Spleen (tissue), 13 donors: ENCODE measurements at places on chromosomes 6 and 20.

- peak; percentile 90 for DNase-seq
These were observed 8.3 kb downstream of the PI16 start for GRCh38 chr6:36962874-36963273.

DNA sequence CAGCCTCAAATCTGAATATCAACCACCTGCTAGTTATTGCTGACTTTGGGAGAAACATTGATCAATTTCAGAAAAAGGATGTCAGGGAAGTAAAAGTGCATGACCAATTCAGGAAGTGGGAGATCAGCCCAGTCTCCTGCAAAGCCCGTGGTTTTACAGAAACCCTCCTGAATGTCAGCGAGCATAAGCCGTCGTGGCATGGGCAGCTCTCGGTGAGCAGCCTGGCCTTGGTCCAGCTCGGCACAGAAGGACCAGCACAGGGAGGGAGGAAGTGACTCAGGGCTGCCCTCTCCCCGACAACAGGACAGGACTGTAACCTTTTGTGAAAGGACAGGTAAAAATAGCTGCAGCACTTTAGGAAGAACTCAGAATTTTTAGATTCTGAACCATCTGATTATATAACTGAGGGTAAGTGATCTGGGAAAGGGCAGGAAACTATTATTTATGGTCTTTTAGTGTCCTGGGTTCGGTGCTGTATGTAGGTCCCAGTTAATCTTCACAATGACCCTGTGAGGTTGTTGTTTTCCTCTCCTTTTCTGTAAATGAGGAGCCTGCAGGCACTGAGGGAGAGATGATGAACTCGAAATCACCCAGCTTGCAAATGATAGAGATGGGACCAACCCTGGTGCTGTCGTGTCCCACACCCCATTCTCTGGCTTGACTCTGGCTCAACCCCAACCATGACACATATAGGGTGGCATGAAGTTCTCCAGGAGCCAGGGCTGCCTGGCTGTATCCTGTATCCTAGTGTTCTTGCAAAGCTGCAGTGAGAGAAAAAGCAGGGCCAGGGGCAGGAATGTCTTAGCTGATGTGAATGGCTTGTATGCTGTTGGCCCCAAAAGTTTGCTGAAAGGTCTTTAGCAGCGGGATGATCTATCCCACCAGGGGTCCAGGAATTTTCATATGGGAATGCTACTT is 37.6 kb downstream of the NRN1 start:
- no peak for DNase-seq

GRCh38 chr20:37559312-37560027 is 31.8 kb upstream of the BLCAP start:
- DNase-seq, result no peak

- no peak for DNase-seq
These were observed 120.0 kb upstream of the JAG1 start for GRCh38 chr20:10793766-10794165.

DNA sequence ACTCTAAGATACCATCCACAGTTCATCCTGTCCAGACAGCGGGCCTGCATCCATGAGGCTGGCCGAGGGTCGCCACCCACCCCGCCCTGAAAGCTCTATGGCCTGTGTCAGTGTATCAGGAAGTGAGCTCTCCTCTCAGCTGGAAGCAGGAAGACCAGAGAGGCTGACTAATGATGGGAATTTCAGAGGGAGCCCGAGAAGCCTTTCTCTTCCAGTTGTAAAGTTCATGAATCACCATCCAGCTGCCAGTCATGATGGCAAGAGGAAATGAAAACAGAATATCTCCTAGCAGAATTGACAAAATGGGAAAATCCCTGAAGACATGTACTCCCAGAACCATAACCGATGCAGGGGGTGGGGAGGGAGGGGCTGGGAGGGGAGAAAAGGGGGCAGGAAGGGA is 109.6 kb upstream of the RPS6KA2 start:
- DNase-seq, result no peak

DNA sequence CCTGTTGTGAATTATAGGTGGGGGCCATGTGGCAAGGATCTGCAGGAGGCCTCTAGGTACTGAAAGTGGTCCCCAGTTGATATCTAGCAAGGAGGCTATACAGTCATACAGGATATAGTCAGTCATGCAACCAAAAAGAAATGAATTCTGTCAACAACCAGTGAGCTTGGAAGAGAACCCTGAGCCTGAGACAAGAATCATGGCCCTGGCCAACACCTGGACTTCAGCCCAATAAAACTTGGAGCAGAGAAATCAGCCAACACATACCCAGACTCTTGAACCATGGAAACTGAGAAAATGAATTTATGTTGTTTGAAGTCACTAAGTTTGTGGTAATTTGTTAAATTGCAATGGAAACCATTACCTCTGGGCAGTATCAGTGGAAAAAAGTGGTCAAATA is 370.2 kb downstream of the KIF16B start:
- no peak for DNase-seq

- DNase-seq, result no peak
These were observed 134.2 kb downstream of the GMDS start for GRCh38 chr6:2111162-2111677.

- no peak for DNase-seq
These were observed 179.6 kb upstream of the PTCHD4 start for GRCh38 chr6:48290595-48290994.

- no peak for DNase-seq
These were observed 334.1 kb downstream of the BCKDHB start for GRCh38 chr6:80440496-80441115.

DNA sequence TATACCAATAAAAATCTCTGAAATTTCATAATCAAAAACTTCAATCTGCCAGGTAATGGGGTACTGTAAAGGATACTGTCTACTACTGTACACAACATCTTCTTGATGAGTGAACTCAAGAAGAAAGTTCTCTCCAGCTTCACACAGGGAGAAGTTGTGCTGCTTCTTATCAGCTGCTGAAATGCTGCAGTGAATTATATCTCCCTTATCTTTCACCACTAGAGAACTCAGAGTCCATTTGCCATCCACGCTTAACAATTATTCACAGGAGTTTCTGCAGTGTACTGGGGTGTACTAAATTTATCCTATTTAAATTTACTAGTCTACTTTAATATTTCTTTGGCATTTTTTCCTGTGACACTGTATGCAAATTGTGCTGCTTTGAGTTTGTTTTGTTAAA is 384.8 kb downstream of the TFAP2B start:
- DNase-seq, result no peak

DNA sequence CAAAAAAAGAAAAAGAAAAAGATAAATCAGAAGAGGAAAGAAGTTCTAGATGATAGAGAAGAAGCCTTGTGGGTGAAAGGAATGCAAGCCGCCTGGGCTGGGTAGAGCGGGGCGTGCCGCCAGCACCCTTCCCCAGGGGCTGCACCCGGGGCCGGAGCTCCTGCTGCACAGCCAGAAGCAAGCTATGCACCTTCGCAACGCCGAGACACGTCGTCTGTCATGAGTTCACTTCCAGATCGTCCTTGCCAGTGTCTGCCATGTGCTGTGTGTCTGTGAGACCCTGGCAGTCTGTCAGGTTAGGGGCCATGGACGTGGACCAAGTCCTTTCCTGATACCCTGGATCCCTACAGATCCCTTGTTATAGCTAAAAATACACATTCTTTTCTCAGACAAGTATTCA is 25.5 kb upstream of the ADRM1 start:
- no peak for DNase-seq

GRCh38 chr6:135600086-135600702 is 102.7 kb upstream of the AHI1 start:
- no peak for DNase-seq

GRCh38 chr20:64222291-64222735 is 33.2 kb upstream of the PCMTD2 start:
- no peak for DNase-seq

DNA sequence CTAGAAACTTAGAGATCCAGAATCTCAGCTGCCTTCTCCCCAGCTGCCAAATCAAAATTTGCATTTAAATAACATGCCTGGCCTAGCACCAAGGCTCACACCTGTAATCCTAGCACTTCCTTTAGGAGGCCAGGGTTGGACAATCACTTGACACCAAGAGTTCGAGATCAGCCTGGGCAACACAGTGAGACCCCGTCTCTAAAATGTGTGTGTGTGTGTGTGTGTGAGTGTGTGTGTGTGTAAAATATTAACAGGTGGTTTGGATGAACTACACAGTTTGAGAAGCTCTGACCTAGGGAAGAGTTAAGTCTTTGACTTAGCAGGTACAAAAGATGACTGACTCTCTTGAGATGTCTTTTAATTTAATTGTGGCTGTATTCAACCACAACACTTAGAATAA is 20.2 kb upstream of the CD2AP start:
- DNase-seq, result no peak

GRCh38 chr6:28734443-28734959 is 189.3 kb downstream of the TRIM27 start:
- no peak for DNase-seq
